Activated CD4-positive, alpha-beta T cell treated with anti-CD3 and anti-CD28 coated beads, Interleukin-2, amount 50 U/mL, for 4 hours (primary cell): ENCODE measurements at places on chromosomes 3 and 15.

GRCh38 chr15:67189326-67190051, 65.0 kb downstream of the AAGAB start:
- no peak for DNase-seq

DNA sequence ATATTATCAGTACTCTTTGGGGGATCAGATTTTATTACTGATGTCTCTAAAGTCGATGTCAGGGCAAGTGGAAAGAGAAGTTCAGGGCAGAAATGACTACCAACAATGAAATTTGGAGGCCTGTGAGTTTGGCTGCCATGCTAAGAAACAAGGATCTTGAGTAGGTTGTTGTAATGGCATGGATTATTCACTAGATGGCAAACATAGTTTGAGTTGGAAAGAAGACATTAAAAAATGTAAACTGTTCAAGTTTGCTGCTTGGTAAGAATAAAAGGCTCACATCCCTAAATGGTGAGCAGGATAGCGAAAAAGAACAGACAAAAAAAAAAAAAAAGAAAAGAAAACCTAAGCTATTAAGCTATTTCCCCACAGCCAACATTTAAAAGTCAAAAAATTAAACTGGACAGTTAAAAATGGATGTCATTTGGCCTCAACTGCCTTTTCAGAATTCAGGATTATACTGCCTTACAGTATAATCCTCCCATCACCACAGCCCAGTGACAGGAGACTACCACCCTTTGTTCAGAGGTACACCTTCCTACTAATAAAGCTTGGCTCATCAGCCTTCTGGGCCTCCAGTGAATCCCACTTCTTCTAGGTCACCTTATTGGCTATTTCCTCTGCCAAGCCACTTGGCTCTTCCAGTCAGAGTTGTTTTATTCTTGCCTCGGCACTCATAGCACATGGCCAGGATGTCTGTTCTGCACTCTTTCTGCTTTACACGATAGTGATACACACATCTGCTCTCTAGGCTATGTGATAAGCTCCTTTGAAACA, 163.7 kb downstream of the PLD1 start:
- DNase-seq = no peak

GRCh38 chr15:55601374-55601773, 13.2 kb upstream of the PYGO1 start:
- no peak for DNase-seq

DNA sequence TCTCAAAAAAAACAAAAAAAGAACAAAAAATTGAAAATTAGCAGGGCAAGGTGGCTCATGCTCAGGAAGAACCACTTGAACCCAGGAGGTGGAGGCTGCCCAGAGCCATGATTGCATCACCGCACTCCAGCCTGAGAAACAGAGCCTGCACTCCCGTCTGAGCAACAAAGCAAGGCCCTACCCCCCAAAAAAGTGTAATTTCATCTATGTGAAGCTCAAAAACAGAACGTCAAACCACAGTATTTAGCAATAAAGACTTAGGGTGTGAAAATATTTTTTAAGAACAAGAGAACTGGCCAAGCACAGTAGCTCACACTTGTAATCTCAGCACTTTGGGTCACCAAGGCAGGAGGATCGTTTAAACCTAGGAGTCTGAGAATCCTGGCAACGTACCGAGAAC, 38.2 kb downstream of the STAG1 start:
- no peak for DNase-seq

GRCh38 chr15:65130941-65131340, 2.7 kb downstream of the PDCD7 start:
- DNase-seq = no peak

DNA sequence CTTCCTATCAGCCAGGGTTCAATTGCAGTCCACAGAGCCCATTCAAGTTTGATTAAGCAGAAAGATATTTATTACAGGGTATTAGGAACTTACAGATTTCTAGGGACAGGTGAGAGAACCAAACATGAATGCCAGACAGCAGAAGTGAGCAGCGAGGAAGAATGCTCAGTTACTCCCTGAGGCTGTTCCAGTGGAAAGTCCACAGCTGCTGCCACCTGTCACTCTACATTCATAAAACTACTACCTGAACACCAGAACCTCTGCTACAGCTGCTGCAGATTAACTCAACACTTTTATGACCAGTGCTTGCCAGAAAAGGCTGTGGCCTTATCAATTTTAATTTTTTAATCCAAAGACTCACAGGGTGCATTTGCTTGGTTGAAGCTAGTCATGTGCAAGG, 325.4 kb upstream of the ONECUT1 start:
- DNase-seq = no peak

GRCh38 chr3:178546079-178546478, 9.8 kb downstream of the KCNMB2 start:
- no peak for DNase-seq

DNA sequence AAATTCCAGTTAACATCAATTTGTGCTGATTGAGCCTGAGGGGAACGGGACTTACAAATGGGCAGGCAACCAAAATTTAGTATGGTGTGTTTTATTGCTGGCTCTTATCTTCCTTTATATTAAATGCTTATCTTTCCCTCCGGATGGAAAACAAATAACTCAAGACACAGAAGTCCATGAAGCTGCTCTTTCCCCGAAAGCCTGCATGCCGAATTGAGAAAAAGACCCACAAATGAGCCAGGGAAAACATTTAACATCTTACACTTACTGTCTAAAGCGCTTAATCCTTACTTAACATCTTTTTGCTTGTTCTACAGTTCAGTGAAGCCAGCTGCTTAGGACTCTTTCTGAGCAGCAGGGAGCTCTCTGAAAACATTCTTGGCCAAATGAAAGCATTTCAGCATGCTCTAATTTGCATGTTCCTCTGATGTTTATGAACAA, 49.5 kb downstream of the HEG1 start:
- DNase-seq = no peak

- no peak for DNase-seq
These were observed 28.0 kb downstream of the MESP1 start for GRCh38 chr15:89723031-89723430.

GRCh38 chr15:95845862-95846515, 484.5 kb upstream of the NR2F2 start:
- no peak for DNase-seq

GRCh38 chr3:20235796-20236195, 49.8 kb upstream of the SGO1 start:
- no peak for DNase-seq

GRCh38 chr15:89482139-89482538, 14.2 kb downstream of the RHCG start:
- DNase-seq = no peak

GRCh38 chr15:28861031-28861534, 12.6 kb upstream of the GOLGA6L7 start:
- DNase-seq = no peak

GRCh38 chr3:196995027-196995426, 26.4 kb upstream of the PIGZ start:
- DNase-seq = no peak

DNA sequence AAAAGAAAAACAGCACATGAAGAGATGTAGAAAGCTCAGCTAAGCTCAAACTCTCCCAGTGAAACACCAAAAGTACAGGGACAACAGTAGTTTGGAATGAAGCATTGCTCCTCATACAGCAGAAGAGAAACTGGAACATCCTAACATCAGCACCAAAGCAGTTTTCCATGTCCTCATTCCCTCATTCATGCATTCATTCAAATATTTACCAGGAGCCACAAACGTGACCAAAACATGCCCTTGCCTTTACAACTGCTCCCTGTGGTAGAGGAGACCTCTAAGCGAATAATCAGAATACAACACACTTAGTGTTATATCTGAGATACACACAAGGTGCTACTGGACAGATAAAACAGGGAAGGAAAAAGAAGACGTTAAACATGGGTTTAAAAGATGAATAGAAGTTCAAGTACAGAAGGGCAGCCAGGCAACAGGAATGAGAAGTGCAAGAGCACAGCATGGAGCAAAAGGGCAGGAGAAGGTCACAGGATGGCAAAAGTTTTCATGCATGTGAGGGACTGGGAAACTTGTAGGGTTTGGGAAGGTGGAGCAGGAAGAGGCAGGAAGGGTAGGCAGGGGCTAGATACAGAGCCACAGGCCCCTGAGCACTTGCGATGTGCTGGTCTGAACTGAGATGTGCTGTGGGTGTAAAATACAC, 58.5 kb upstream of the LMCD1 start:
- no peak for DNase-seq

DNA sequence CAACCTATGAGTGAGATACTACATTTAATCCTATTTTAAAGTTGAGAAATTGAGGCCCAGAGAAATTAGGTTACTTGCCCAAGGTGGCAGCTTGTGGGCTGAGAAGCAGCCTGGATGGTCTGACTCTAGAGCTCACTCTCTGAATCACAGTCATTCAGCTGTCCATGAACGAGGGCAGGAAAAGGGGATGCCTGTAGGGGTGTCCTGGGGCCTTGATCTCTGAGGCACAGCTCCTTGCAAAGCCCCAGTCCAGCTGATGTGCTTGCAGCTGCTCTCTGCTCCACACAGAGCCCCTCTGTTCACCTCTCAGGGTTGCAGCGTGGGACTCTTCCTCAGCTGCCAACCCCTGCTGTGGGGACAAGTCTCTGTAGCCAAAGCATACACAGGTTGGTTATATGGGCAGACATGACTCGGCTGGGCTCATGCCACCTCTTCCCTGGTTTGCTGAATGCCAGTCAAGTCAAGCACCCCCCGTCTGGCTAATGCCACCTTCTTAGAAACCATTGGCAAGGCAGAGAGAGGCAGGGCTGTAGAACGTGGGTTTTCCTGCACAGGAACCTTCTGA, 56.8 kb downstream of the GASK1A start:
- DNase-seq = no peak

GRCh38 chr3:21585216-21585740, 165.7 kb downstream of the ZNF385D start:
- no peak for DNase-seq

DNA sequence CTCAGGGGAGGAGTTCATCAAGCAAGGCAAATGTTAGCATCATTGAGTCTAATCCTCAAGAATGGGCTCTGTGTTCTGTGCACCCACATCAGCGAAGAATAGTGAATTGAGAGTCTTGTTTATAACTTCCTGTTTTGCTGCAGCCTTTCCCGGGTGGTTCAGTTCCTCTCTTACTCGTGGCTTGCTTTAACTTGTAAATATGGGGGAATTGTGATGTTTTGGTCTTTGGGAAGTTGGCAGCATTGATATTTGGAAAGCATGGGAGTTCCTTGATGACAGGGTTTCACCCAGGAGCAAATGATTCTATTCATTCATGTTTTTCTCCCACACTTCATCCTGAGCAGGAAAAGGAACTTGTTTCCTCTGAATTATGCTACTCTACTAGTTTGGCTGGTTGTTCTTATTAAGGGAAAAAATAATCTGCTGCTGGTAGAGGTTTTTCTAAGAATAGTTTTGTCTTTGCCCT, 40.4 kb downstream of the GPD1L start:
- DNase-seq = no peak

- no peak for DNase-seq
These were observed 7.7 kb downstream of the CHAC1 start for GRCh38 chr15:40960925-40961324.

GRCh38 chr3:177917234-177917861, 618.9 kb upstream of the KCNMB2 start:
- no peak for DNase-seq

DNA sequence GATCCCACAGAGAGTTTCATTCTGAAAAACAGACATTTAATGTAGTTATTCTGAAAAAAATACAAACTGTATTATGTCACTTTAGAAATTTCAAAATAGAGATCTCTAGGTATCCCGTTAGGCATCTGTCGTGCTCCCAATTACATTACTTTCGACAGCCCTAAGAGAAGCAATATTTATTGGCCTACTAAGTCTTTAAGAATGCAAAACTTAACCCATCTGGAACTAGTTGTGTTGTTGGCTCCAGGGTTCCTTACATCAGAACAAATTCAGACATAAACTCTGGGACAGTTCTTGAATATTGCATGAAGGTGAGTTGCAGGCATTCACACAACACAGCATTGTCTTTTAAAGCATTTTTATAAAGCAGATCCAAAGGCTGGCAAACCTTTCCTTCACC, 498.4 kb downstream of the FHIT start:
- no peak for DNase-seq

- DNase-seq = no peak
These were observed 47.1 kb downstream of the CMTM7 start for GRCh38 chr3:32438596-32439344.

GRCh38 chr15:95875121-95875643, 455.3 kb upstream of the NR2F2 start:
- no peak for DNase-seq

DNA sequence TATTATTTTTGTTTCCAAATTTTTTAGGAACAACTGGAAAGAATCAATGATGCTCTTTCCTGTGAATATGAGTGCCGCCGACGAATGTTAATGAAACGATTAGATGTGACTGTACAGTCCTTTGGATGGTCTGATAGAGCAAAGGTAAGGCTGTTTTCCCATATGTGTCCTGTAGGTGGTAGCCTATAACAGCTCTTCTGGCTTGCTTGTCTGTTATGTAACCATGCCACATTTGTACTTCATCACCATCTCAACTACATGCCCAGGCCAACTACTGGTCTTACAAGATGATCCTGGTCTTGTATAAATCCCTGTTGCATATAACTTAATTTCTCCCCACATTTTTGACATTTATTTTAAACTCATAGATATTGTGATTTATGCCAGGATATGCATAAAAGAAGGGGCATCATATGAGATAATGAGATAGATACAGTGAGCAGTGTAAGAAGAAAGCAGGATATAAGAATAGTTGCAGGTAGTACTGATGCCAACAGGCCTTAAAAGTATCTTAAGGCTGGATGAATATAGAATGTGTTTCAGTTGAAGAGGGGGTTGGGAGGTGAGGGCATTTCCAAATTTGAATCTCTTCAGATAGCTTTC, 20.3 kb downstream of the FAM98B start:
- peak; percentile 20 for DNase-seq

DNA sequence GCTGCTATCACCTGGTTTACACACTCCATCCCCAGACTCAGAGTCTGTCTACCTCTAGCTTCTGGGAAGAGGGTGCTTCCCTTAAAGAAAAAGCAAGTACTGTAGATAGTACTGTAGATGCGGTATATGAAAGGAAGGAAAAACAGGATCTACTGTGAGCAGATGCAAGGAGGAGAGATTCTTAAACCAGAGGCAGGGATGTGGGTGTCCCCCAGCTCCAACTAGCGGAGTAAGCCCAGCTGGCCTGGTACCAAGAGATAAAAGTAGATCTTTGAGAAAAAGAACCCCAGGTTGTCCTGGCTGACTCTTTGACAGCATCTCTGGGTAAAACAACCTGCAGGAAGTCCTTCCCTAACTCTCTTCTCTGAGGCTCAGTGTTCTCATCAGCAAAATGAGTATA, 523.7 kb upstream of the PROK2 start:
- no peak for DNase-seq

- DNase-seq = peak; percentile 8
These were observed 48.5 kb downstream of the CHCHD6 start for GRCh38 chr3:126752303-126753190.

- DNase-seq = no peak
These were observed 13.8 kb downstream of the RAB43 start for GRCh38 chr3:129107793-129108192.

DNA sequence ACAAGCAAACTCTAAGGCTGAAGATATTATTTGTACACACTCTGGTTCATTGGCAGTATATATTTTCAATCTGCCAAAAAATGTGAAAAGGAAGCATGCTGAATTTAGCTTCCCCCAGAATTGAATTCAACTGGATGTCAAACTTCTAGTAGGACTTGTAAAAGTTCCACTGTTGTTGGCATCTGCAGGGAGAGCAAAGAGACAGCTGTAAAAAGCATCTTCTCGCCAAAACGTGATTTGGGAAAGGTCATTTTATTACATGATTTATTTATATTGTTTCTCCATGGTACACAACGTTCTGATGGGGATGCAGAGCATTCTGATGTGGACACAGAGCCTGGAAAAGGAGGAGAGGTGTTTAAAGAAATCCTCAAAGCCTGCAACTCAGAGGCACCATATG, 196.7 kb upstream of the ADAMTS9 start:
- DNase-seq = no peak
